T-helper 17 cell (primary cell): ENCODE measurements at places on chromosomes 4 and X. TPM values are rescaled to one million over a fixed set of nuclear protein-coding genes. Genes with fewer than 3 reads are reported as not detected.

Gene ALPK1
- 18.2 TPM for total RNA-seq

Gene NDST4
- not detected for total RNA-seq

Gene KIT
- total RNA-seq = 1.1 TPM

DNA sequence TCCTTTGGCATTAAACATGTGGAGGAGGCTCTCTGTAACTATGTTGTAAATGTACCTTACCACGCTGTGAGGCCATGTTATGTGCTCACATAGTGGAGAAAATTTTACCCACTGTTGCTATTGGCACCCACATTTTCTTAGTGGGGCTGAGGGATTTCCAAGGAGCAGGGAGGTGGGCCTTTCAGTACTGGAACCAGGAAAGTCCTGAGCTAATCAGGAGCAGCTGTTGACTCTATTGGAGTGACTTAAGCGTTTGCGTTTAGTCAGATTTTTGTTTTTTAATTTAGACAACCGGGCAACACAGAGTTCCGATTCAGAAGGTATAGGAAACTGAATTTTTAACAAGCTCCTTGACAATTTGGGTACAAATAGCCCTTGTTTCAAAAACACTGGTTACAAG is 30.7 kb upstream of the WDR17 start:
- no peak for DNase-seq

DNA sequence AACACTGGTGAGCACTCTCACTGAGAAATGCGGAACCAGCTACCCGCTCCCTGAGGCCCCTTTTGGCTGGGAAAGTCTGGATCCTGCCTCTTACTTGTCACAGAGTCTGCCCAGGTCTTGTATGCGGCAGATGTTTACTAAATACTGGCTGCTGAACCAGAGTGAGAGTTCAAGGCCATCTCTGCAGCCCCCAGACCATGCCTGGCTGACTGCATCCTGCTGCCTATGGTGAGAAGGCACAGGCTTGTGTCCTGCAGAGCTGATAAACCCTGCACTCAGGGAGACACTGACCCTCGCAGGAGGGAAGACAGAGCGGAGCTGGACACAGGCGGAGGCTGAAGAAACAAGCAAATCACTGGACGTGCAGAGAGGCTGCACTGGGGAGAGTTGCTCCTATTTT is 46.5 kb downstream of the JAKMIP1 start:
- no peak for DNase-seq

DNA sequence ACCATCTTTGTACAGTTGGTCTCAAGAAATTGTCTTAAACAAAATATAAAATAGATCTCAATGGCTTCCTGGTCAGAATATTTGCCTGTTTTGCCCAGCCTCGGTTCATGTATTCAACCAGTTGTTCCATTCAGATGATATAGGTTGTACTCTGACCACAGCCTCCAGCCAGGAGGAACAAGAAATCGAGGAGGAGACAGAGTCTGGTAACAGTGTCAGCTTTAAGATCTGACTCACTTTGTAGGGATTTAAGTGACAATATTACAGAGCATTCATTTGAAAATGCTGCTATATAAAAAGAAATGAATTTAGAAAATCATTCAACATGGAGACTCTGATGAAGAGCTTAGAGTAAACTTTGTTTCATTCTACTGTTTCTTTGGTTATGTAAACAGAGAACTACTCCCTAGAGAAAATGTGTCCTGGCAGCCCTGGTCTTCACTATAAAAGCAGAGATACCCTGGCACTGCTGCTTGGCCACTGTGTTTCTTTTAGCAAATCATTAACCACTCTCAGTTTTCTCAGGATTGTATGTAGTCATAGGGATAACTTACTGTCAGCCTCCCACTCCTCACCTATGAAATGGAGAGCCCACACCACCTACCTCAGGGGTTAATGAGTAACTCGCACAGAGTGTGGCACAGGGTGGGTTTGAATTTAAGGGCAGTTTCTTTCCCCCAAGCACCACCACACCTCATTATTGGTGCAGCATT is 53.5 kb downstream of the PAGE2 start:
- no peak for DNase-seq

- DNase-seq = no peak
Measured at GRCh38 chr4:149121023-149121404, 678.8 kb upstream of the NR3C2 start.

- DNase-seq = no peak
Measured at GRCh38 chrX:114952696-114953095, 64.7 kb downstream of the IL13RA2 start.

- no peak for DNase-seq
Measured at GRCh38 chr4:13539047-13539618, 5.2 kb downstream of the NKX3-2 start.

DNA sequence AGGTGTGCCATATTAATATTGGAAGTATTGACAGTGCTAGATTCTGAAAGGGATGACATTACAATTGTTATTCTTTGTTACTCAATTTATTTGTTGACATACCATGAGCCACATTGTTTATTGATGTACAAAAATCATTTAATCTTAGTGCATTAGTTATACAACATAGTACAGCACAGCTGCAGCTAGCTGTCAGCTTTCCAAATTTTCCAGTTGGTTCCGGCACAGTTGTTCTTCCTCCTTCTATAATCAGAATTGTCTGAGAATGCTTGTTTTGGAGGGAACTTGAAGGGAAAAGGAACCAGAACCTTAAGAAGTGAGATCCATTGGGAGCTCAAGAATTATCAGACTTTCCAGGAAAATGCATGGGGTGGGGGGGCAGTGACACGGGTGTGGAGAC is 281.4 kb downstream of the ZIC3 start:
- DNase-seq = no peak

DNA sequence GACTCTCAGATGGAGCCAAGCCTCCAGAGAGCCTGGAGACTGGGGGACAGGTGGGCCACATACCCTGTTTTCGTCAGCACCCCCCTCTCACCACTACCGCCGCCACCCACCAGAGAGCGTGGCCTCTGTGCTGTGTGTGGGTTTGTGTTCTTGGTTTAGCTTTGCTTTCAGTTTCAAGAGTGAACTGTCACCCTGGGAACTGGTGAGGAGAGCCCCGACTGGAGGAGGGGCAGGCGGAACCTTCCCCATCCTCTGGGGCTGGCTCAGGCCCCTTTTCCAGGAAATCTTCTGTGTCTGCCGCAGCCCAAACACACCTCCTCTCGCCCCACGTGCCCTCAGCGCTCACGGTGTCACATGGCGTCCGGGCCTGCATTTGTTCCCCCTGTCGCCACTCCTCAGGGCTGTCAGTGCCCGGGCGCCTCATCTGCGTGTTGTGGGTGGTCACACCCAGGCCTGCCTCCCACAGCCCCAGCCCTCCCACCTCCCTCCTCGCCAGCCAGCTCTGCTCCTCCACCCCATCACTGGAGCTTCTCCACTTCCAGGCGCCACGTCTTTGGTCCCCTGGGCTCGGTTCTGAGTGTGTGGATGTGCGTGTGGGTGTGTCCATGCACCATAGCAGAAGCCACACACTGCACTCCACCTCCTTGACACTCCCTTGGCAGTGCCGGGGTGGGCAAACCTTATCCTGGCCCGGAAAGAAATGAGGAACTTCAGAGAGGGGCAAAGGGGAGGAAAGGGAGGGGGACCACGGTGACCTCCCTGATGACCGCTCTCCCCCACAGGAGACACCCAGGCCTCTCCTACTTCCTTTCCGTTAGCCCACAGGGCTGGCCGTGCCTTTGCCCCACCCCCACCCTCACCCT is 27.8 kb downstream of the ELF4 start:
- DNase-seq = peak; percentile 46

GRCh38 chr4:24802648-24803047 is 7.3 kb downstream of the SOD3 start:
- no peak for DNase-seq
